ENCODE measurements at places on chromosomes 7 and 10.

DNA sequence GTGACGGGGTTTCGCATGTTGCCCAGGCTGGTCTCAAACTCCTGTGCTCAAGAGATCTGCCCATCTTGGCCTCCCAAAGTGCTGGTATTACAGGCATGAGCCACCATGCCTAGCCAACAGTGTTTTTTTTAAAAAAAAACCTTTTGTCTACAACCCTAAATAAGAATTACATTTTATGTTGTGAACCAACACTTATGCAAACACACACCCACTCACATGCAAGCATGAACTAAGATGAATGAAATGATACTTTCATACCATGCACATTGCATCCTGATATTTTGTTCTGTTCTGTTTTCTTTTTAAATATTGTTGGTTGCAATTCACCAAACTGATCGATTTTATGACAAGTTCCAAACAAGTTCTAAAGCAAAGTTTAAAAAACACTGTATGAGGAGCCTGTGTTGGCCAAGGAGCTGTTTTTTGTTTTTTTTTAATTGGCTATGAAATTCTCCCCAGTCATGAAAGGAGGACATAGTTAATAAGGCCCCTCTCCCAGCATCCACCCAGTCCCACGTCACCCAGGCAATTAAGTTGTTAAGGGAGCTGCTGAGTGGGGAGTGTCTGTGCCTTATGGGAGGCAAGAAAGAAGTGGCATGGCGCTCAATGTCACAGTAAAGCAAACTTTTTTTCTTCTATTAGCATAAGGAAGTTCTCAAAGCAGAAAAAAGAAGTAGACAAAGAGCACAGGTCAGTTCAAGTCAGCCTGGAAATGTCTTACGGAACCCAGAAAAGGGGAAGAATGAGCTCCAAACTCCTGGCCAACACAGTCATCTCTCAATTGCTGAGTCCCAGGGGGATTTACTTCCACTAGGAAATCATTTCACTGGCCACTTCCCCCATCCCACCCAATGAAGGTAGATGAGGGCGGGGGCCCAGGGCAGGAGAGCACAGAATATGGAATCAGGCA, 50.1 kb downstream of the NOD1 start:
- no peak for DNase-seq

- DNase-seq = no peak
Observed at GRCh38 chr10:28892818-28893547, 215.7 kb downstream of the BAMBI start.

DNA sequence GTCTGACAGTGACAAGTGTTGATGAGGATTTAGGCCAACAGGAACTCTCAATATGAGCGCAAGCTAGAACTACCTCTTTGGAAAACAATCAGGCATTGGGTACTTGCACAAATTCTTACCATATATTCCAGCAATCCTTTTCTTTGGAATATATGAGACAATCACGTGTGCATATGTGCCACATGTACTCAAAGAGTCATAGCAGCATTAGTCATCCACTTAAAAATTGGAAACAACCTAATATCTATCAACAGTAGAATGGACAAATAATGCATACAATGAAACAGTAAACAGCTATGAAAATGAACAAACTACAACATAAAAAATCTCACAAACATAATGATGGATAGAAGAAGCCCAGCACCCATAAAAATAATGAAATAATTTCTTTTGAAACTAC, 179.7 kb downstream of the GLI3 start:
- no peak for DNase-seq

GRCh38 chr10:50347394-50347802, 96.1 kb upstream of the ASAH2 start:
- no peak for DNase-seq

DNA sequence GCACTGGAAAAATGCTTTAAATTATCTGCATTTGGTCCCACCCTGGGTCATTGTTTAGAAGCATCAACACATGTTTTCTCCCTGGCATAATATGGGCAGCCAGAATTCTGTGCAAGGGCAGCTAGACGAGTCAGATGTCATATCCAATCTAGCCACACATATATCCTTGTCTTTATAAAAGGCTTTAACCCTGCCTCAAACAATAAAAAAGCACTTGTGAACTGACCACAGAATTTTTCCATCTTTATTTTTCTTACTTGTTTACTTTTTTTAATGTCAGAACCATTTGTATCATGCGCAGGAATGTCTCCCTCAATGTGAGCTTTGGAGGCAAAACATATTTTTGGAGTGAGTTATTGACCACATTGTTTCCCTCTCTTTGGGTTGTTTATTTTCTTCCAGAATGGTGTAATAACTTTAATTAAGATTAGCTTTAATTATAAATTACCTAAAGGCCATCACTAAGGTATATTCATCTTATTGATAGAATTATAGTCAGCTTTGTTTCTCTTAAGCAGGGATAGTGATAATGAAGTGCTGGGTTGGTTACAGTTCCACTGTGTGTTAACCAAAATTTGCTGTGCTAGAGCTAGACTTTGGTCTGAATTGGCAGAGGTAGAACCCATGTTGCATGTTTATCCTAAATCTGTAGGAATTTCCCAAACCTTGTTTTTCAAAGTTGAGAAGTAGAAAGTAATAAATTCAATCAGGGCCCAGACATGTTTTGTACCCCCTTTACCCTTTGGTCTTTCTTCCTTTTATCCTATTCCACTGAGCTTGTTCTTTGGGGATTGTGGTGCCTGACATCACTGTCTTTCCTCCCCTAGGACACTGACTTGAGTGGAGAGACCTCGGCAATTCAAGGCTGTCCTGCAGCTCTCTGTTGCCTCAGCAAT, 1078.4 kb downstream of the KCNMA1 start:
- DNase-seq = no peak

Data from NCI-H82 (cell line).